ENCODE measurements at places on chromosomes 6 and 20. TPM values are rescaled to one million over a fixed set of nuclear protein-coding genes. Genes with fewer than 3 reads are reported as not detected.

- H3K4me1 ChIP-seq: peaks cover 60% of the 10 kb centered on the region
- DNase-seq: no peak
- H3K27ac ChIP-seq: peak overlapping the region; percentile 81
- H3K36me3 ChIP-seq: peaks cover 30% of the 10 kb centered on the region
Observed at GRCh38 chr6:79076160-79076559, 1.9 kb downstream of the PHIP start.

DNA sequence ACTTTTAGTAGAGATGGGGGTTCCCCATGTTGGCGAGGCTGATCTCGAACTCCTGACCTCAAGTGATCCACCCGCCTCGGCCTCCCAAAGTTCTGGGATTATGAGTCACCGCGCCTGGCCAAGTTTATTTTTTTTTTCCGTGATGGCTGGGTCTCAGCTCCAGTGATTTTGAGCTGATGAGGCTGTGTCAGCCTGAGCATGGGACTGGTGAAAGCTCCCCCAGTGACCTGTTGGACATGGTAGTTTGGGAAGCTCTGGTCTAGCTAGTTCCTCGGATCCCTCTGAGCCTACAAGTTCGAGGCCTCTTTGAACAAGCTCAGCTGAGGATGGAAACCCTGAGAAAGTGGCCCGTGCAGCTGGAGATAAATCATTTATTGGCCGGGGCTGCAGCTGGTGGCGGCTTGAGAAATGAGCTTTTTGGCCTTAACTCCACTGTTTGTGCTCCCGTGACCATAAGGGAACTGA, 126.8 kb downstream of the SNX5 start:
- H3K4me3 ChIP-seq: no peak overlapping the region
- no peak overlapping the region for H3K27ac ChIP-seq
- no peak for DNase-seq

DNA sequence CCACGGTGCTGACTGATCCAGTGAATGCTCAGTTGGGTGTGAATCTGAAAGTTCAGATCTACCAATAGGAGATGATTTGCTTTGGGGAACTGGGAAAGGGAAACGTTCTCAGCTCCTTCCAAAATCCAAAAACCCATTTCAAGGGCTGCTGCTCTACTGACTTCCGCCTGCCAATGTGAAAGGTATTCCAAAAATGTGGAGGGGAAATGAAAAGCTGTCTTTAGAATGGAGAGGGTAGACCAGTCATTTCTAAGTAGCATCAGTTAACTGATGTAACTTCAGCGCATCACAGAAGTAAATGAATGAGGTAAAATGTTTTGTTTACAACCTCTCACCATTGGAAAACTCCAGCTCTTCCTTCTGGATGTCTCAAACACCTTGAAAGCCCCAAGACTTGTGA, 19.6 kb upstream of the EYA2 start:
- DNase-seq: no peak
- no peaks in the 10 kb centered on the region for H3K36me3 ChIP-seq
- H3K4me3 ChIP-seq: no peak overlapping the region
- H3K27me3 ChIP-seq: peaks cover 16% of the 10 kb centered on the region
- no peak overlapping the region for H3K27ac ChIP-seq

The HLA-DRA gene
- total RNA-seq: 2,835 TPM

The OLIG3 gene
- not detected for total RNA-seq

- H3K27ac ChIP-seq: no peak overlapping the region
- no peak for DNase-seq
- H3K27me3 ChIP-seq: peaks cover 17% of the 10 kb centered on the region
- H3K36me3 ChIP-seq: no peaks in the 10 kb centered on the region
- no peaks in the 10 kb centered on the region for H3K4me1 ChIP-seq
Observed at GRCh38 chr6:119170447-119171087, 92.1 kb upstream of the FAM184A start.

DNA sequence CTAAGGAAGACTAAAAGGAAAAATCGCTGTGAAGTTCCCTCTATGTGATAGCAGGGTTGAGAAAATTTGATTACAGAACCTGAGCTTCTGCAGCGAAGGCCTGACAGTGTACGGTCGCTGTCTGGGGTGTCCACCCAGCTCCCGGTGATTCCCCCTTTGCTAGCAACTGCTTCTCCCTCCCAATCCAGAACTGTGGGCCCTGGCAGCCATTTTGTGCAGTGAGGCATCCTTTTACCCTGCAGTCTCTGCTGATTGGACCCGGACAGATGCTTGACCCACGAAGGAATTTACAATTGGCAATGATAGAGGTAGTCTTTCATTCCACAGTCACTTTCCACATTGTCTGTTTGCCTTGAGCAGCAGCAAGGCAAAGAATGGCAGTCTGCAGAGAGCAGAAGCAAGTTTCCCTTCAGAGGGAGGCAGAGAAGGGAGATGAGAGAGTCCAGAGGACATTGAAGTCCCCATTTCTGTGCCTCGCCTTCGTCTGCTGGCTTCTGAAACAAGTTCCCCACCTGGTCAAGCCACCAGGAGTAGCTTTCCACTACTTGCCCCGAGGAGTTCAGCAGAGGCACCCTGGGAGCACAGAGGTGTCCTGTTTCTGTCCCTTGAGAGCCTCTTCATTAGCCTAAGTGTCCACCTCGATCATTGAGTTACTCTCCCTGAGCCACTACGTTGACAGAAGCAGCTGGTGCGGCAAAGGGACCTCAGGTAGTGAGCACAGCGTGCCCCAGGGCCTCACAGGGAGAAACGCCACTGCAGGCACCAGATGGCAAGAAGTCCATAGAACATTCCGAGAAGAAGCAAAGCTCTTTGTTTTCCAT, 370.3 kb downstream of the NRN1 start:
- peaks cover 26% of the 10 kb centered on the region for H3K36me3 ChIP-seq
- H3K27me3 ChIP-seq: no peaks in the 10 kb centered on the region
- peaks cover 9% of the 10 kb centered on the region for H3K4me1 ChIP-seq
- no peak overlapping the region for H3K4me3 ChIP-seq

The POM121L2 gene
- not detected for total RNA-seq

DNA sequence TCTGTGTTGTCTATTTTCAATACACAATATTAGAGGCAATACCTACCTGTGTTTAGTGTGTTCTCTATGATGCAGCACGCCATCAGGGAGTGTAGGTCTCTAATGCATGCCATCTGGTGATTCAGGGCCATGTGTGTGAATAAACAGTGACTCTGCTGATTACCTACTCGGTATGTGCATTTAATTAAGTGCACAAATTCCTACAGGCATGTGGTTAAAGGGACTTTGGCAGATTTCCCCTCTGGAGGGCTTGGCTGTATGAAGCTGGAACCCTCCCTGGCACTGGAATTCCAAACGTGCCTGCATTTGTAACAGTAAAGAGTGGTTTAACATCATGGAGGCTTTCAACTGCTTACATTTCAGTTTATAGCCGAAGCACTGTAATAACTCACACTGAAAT, 401.5 kb upstream of the SASH1 start:
- H3K4me3 ChIP-seq: no peak overlapping the region
- no peaks in the 10 kb centered on the region for H3K27me3 ChIP-seq
- no peaks in the 10 kb centered on the region for H3K36me3 ChIP-seq
- H3K4me1 ChIP-seq: no peaks in the 10 kb centered on the region
- no peak for DNase-seq
- no peak overlapping the region for H3K27ac ChIP-seq

The TMEM200A gene
- total RNA-seq: 0.69 TPM

GRCh38 chr6:117960877-117961276, 53.8 kb downstream of the SLC35F1 start:
- no peak overlapping the region for H3K27ac ChIP-seq
- H3K4me1 ChIP-seq: no peaks in the 10 kb centered on the region
- no peaks in the 10 kb centered on the region for H3K36me3 ChIP-seq
- H3K27me3 ChIP-seq: no peaks in the 10 kb centered on the region
- H3K4me3 ChIP-seq: no peak overlapping the region

- no peak overlapping the region for H3K27ac ChIP-seq
- H3K4me3 ChIP-seq: no peak overlapping the region
- DNase-seq: no peak
- H3K4me1 ChIP-seq: peaks cover 9% of the 10 kb centered on the region
- no peaks in the 10 kb centered on the region for H3K27me3 ChIP-seq
Observed at GRCh38 chr6:36556281-36556680, 9.0 kb upstream of the STK38 start.

DNA sequence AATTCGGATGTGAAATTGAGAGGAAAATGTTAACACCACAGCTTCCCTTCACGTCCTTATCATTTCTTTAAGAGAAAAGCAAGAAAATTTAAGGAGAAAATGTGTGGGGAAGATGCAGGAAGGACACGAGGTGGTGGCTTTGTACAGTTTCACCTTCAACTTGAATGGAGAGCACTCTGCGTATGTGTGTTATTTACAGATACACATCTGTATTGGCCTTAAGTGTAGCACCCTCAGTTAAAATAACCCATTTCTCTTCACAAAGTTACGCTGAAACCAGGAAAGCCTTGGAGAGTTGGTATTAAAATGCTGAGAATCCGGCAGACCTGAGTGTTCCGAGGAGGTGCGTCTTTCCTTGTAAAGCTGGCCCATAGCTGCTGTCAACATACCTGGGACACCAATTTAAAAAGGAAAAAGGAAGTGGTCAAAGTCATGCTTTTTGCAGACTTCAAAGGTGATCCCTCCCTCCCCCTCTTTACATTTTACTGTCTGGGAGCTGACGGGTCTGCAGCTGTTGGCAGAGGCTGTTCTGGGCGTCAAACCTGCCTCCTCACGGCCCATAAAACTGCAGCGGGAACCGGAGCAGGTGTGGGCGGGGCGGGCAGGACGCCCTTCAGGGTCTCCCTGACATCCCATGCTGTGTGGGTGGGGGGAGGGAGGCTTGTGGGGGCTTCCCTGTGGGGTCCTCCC, 61.3 kb upstream of the TBXT start:
- no peak overlapping the region for H3K27ac ChIP-seq
- DNase-seq: no peak
- peaks cover 39% of the 10 kb centered on the region for H3K27me3 ChIP-seq

DNA sequence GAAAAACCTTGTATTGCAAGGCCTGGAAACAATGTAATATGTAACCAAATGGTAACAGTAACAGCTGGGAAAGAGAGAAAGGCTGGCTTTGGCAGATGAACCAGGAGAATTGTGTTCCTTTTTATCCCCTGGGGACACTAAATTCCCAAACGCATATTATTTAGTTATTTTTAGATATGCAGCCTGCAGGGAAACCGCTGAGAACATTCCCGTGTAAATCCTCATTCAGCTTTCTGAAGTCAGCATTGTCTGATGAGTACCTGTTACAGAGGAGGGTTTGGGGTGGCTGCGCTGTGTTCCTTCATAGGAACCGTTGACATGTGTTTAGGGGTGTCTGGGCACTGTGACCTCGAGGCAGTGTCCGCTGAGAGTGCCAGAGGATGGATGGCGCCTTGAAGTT, 101.3 kb downstream of the SMOC2 start:
- H3K27ac ChIP-seq: no peak overlapping the region
- no peaks in the 10 kb centered on the region for H3K27me3 ChIP-seq
- no peaks in the 10 kb centered on the region for H3K36me3 ChIP-seq
- no peak for DNase-seq
- H3K4me1 ChIP-seq: no peaks in the 10 kb centered on the region
- no peak overlapping the region for H3K4me3 ChIP-seq

GRCh38 chr6:98547634-98548033, 286.7 kb upstream of the POU3F2 start:
- no peaks in the 10 kb centered on the region for H3K36me3 ChIP-seq
- DNase-seq: no peak
- no peak overlapping the region for H3K4me3 ChIP-seq
- no peaks in the 10 kb centered on the region for H3K4me1 ChIP-seq
- no peak overlapping the region for H3K27ac ChIP-seq

DNA sequence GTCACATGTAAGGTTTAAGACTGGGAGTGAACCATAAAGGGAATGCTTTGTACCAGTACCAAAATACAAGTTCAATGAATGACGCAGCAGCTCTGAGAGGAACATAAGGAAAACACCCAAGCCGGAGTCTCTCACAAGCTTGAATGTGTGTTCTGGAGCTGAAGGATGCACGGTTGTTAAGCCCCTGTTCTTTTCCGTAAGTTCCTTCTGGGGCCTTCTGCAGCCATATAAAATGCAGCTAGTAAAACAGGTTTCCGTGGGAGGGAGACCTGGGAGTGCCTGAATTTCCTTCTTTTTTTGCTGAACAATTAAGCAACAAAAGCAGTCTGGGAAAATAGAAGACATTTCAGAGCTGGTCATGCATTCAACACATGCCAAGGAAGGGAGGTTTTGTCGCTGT, 73.2 kb upstream of the JAG1 start:
- no peaks in the 10 kb centered on the region for H3K4me1 ChIP-seq
- DNase-seq: no peak
- no peak overlapping the region for H3K27ac ChIP-seq
- H3K27me3 ChIP-seq: no peaks in the 10 kb centered on the region
- H3K4me3 ChIP-seq: no peak overlapping the region

GRCh38 chr6:32922083-32922482, 18.7 kb downstream of the HLA-DMB start:
- H3K4me1 ChIP-seq: peaks cover 66% of the 10 kb centered on the region
- peak overlapping the region; percentile 28 for H3K4me3 ChIP-seq
- H3K36me3 ChIP-seq: no peaks in the 10 kb centered on the region
- H3K27ac ChIP-seq: peak overlapping the region; percentile 81
- DNase-seq: no peak

All from activated B cell treated with CpG ODN at 0.5 μM for 24 hours (primary cell).